ENCODE measurements at places on chromosomes 7 and 10.

GRCh38 chr10:113565364-113565763, 12.5 kb downstream of the HABP2 start:
- no peak for DNase-seq

- no peak for DNase-seq
These were observed 1.3 kb downstream of the PILRA start for GRCh38 chr7:100374601-100375000.

- no peak for DNase-seq
These were observed 251.8 kb upstream of the TMEM72 start for GRCh38 chr10:44659320-44659719.

GRCh38 chr7:124351950-124352349, 319.1 kb upstream of the TMEM229A start:
- DNase-seq: no peak

DNA sequence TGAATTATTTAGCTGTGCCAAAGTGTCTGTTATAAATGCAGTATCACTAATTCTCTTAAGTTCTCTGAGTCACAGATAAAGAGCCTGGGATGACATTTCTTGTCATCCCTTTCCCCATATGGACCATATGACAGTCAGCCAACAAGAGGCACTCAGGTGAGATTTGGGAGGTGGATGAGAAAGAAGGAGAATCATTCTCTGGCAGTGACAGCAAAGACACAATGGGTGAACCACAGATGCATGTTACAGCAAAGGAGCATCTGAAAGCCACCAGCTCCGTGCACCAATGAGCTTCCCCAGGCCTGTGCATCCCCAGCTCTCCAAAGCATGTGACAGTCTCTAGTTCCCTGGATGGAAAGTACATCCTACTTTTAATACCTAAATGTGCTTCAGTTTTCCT, 10.8 kb downstream of the GIMAP6 start:
- no peak for DNase-seq

DNA sequence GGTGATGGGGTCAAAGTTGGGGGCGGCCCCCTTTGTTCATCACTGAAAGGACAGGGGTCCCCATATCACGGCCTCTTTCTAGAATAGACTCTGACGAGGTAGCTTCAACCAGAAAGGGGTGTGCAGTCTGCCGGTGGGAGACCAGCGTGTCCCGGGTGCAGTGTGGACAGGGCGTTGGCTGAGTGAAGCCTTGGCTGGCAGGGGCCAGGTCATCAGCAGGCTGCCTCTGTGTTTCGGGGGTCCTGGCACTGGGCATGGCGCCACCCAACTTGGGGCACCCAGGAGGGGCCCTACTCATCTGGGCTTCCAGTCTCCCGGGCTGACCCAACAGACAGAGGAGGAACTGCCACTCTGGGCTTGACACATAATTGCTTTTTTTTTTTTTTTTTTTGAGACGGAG, 3.5 kb upstream of the AMZ1 start:
- DNase-seq: no peak

- DNase-seq: no peak
These were observed 103.0 kb downstream of the COBL start for GRCh38 chr7:51213618-51214017.

GRCh38 chr10:55168343-55168742, 367.3 kb upstream of the PCDH15 start:
- DNase-seq: no peak

- no peak for DNase-seq
These were observed 90.7 kb downstream of the MKI67 start for GRCh38 chr10:128035557-128035973.

DNA sequence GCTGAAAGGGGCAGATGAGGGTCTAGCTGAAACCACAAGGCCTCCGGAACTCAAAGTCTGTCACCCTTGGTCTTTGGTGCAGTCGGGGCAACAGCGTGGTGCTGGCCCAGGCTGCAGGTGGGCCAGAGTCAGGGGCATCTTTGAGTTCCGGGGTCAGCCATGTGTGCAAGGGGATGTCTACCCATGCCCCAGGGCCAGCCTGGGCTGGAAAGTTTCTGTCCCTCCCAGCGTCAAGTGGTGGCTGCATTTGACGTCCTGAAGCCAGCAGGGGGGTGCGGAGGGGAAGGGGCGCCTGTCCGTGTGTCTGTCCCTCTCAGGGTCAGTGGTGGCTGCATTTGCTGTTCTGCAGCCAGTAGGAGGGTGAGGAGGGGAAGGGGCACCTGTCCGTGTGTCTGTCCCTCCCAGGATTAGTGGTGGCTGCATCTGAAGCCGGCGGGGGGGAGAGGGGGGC, 638 bp downstream of the BRAT1 start:
- no peak for DNase-seq

GRCh38 chr7:78164459-78164858, 365.9 kb downstream of the PHTF2 start:
- DNase-seq: no peak

GRCh38 chr10:68310531-68310930, 21.3 kb upstream of the HNRNPH3 start:
- DNase-seq: no peak
